ENCODE measurements at places on chromosomes 11 and 22.
A peak's percentile ranks its signal among the peaks of the same experiment; 100 is the strongest.

- peak; percentile 64 for DNase-seq
Measured at GRCh38 chr22:38272373-38273134, at the start of gene TMEM184B. Gene TMEM184B (minus strand): TSS chr22:38273010. CDS start chr22:38247961, 25,049 bp downstream.

GRCh38 chr11:115104851-115105453, 399.3 kb downstream of the CADM1 start:
- DNase-seq = no peak

DNA sequence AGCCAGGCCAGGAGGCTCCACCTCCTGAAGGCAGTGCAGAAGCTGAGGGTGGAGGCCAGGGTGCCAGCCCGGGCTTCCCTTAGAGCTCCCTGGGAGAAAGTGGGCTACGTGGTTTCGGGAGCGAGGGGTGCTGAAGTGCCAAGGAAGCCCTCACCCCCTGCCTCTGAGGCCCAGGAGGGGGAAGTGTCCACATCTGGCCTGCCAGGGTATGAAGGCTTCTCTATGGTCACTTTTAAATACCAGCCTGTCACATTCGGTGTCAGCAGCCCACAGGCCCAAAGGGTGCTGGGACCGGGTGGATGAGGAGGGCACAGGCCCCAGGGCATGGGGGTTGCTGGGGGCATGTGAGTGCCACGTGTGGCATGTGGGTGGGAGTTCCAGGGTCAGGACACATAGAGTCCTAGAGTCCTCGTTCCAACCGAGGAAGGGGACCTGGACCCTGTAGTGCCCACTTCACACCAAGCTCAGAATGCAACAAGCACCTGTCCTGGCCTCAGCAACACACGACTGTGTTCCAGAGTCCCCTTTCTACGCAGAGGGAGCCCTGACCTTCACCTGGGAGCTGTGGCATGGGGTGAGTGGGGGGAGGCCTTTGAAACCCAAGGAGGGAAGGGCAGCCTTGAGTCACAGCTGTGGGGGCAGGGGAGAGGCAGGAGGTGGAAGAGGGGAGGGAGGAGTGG, 1.7 kb downstream of the SHISA8 start:
- no peak for DNase-seq

DNA sequence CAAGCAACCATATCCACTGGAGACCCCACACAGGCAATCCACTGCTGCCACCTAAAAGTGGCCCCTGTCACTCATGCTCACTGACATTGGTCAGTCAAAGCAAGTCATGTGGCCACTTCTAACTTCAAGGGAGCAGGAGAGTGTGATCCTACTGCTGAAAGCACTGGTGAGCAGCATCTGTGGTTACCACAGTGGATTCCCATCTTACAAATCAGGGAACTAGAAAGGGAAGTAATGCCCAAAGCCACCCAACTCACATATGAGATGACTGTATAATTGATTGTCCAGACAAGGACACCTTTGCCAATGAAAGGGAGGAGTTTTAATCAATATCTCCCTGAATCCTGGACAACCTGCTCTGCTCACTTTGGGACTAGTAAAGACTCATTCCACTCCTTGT, 17.7 kb downstream of the RCN1 start:
- no peak for DNase-seq

- DNase-seq = no peak
Measured at GRCh38 chr22:38314933-38315822, 2.1 kb downstream of the CSNK1E start.

GRCh38 chr11:130480711-130481140, 32.3 kb downstream of the ADAMTS15 start:
- no peak for DNase-seq

DNA sequence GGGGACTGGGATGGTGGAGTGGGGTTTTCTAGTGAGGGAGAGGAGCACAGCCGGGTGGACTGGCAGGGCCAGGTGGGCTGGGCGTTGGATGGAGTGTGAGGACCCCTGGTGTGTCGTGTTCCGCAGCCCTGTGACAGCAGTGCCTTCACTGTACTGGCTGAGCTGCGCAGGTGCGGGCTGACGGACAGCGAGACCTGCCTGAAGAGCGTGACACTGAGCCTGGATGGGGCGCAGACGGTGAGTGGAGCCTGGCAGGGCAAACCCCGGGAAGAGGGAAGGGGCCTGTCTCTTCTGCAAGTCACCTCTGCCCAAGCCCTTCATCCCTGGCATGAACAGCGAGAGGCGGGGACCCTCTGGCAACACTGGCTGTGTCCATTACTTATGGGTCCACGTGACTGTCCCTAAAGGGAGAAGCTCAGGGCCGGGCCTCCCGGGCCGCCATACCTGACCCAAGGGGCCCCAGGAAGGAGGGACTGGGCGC, 10.0 kb downstream of the MUC5AC start:
- no peak for DNase-seq

DNA sequence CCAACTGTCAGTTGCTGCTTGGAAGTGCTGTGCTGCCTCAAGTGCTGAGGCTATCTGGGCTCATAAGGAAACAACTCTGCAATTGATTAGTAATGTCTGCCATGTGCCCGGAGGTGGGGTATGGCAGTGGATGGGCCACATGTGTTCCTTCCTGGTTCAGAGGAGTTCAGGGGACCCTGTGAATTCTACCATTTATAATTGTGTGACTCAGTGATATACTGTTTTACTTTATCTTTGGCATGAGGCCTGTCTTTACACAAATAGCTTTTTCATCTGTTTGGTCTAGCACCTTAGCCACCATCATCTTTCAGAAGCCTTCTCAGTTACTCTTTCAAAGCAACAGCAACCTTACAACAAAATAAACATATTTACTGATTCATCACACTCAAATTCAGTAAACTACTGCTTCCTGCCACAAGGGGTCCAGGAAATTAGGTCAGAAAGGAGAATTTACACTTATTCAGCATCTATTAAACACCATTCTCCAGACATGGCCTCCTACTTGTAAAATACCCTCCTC, 20.9 kb downstream of the DKK3 start:
- DNase-seq = no peak

- DNase-seq = no peak
Measured at GRCh38 chr11:2792381-2793250, 92.8 kb upstream of the KCNQ1OT1 start.
